ENCODE measurements at places on chromosomes 6 and 20. TPM values are rescaled to one million over a fixed set of nuclear protein-coding genes. Genes with fewer than 3 reads are reported as not detected.
A peak's percentile ranks its signal among the peaks of the same experiment; 100 is the strongest.

- peak; percentile 92 for DNase-seq
These were observed 15.7 kb downstream of the NRSN2 start for GRCh38 chr20:362271-363254.

The CTAGE9 gene
- total RNA-seq = not detected

DNA sequence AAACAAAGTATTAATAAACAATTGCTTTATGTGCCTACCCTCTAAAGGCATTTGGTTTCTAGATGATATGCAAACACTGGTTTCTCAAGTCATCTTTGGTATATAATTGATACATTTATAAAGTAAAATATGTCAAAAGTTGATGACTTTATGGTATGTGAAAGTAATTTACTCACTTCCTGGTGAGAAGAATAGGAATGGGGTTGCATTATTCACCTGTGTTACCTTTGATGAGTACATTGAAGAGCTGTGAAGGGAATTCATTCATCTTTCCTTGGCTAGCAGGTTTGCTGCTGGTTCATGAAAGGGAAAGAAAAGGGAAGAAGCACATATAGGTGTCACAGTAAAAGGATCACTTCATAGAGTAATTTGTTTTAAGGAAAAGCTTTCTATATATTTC, 20.4 kb downstream of the RNF217 start:
- DNase-seq = no peak

DNA sequence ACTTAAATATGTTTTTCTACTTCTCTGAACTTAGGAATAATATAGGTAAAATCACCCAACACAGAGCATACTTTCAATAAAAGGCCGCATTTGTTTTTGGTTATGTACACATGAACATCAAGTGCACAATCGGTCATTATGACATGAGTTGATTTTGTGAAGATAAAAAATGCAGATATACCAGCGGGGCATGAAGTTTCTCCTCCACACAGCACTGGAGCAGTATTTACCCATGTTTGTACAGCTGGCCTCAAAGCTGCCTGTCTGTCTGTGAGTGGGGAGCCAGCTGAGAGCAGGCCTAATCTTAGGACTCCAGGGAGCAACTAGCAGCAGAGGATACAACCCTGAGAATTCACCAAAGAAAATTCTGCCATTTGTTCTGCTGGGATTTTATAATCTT, 206.5 kb downstream of the TPBG start:
- DNase-seq = no peak

DNA sequence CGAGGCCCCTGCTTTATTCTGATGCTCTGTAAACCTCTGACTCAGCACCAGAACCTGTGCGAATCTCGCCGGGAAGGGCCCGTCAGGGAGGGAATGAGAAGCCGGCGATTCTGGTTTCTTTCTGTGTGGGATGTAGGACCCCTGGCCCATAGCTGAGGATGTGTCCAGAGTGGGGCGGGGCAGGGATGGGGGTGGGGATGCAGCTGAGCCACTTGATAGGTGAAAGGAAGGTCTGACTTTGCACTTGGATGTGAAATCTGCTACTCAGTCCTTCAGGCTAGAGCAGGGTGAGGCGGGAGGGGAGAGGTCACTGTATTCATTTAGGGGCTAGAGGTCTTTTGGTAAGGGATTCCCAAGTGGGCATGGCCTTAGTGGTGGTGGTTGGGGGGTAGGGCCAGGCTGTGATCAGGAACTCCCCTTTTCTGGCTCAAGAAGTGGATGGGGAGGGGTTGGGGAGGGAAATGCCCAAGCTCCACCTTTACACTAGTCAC, 2.3 kb downstream of the TOX2 start:
- no peak for DNase-seq

The GRM1 gene
- not detected for total RNA-seq

- DNase-seq = no peak
These were observed 414.3 kb downstream of the CDKAL1 start for GRCh38 chr6:20948556-20948955.

DNA sequence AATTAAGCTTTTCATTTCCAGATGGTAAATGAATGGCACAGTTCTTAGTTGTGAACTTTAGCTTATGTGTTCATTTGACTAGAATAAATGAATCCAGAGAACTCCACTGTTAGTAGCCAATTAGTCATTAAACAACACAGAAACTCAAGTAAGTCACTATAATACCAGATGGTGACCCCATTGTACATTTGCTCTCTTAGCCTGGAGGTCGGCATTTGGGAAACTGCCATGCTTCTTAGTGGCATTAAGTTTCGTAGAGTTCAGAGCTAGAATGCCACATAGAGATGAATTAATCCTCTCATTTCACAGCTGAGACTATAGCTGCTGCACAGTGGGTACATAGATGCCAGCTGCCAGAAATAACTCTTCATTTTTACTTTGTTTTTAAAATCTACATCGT, 10.8 kb upstream of the DTNBP1 start:
- no peak for DNase-seq

The BNIP5 gene
- not detected for total RNA-seq

The CST1 gene
- total RNA-seq = not detected

The TMEM244 gene
- total RNA-seq = not detected

GRCh38 chr6:83199863-83200225, 6.7 kb downstream of the RWDD2A start:
- DNase-seq = no peak

The CLVS2 gene
- not detected for total RNA-seq

DNA sequence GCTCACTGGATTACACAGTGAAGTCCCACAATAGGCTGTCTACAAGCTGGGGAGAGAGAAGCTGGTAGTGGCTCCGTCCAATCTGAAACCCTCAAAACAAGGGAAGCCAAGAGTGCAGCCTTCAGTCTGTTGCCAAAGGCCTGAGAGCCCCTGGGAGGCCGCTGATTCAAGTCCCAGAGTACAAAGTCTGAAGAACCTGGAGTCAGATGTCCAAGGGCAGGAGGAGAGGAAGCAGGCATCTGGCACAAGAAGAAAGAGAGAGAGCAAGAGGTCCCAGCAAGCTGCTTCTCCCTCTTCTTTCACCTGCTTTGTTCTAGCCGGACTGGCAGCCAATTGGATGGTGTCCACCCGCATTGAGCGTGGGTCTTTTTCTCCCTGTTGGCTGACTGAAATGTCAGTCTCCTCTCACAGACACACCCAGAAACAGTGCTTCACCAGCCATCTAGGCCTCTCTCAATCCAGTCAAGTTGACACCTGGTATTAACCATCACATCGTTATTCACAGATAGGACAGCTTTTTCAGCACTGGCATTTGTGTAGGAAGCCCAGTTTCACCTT, 51.2 kb downstream of the CRYBG1 start:
- DNase-seq = no peak

- DNase-seq = no peak
These were observed 47.7 kb upstream of the RNF182 start for GRCh38 chr6:13877051-13877450.

DNA sequence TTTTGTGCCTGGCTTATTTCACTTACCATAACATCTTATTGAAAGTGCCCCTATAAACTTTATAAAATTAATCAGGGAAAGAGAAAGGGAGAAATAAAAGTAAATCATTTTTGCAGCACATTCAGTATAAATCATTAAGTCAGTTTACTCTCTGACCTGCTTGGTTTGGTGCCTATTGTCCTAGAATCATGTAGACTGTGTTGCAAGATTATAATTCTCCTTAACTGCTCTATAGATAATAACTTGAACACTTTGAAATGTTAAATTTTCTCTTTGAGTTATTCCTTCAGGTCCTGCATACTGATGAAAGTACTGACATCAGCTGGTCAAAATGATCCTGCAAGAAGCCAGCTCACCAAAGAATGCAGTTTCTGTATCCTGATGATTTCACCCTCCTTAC, 969.6 kb upstream of the GJE1 start:
- DNase-seq = no peak

The MLN gene
- not detected for total RNA-seq

GRCh38 chr6:145289573-145289972, 445.7 kb downstream of the EPM2A start:
- DNase-seq = no peak

DNA sequence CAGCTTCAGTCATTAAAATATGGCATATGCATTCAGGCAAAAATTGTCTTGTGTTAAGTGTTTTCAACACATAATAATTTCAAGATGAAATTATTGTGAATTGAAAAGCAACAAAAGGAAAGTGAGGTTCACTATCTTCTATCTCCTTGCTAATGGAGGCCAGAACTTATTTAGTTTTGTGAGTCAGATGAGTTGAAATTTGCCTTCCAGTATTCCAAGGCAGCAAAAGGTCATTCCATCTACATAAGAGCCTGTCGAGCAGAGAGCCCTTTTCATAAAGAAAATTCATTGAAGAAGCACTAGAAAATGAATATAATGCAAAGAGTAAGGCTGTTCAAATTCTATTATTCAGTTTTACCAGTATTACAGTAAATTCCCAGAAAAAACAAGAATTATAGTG, 274.3 kb downstream of the PLCB1 start:
- DNase-seq = no peak

The C6orf141 gene
- total RNA-seq = 1.7 TPM

DNA sequence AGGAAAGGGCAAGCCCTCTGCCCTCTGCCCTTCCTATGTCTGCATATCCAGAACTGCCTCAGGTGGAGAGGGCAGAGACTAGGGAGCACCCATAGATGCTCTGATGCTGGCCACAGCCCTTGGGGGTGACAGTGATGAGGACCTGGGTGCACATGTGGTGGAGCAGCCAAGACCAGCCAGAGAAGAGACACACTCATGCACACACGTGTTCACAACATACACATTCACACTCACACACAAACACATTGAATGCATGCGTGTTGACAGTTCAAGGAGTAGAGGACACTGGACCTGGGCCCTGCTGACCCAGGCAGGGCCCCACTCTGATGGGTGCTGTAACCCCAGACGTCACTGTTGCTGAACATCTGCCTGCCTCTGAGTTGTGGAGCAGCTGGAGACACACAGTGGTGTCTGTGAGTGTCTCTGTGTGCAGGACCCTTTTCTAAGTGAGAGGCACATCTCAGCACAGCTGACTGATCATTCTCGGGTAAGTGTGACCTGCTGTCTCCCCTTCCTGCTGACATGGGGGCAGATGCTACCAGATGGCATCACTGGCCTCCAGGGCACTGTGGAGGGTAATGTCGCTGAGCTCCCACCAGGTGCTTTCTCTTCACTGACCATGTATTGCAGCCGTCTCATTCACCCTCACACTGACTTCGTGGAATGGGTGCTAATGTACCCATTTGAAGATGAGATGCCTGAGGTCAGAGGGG, 30.1 kb upstream of the MAS1L start:
- no peak for DNase-seq

- DNase-seq = peak; percentile 96
These were observed 16.1 kb upstream of the CCN6 start for GRCh38 chr6:112037783-112038216.

- DNase-seq = no peak
These were observed 152.3 kb upstream of the JAG1 start for GRCh38 chr20:10826111-10826510.

GRCh38 chr20:13008761-13009681, at the start of gene SPTLC3:
TSS of gene SPTLC3 (plus strand) at chr20:13008972. CDS start at chr20:13009268, 296 bp downstream.
- peak; percentile 80 for DNase-seq

GRCh38 chr6:107524626-107525025, 34.7 kb downstream of the SOBP start:
- DNase-seq = no peak

- no peak for DNase-seq
These were observed 32.1 kb downstream of the PREX1 start for GRCh38 chr20:48795732-48796131.

GRCh38 chr20:15927893-15928650, 645.2 kb downstream of the KIF16B start:
- DNase-seq = no peak

The AIF1 gene
- 68.7 TPM for total RNA-seq

- DNase-seq = no peak
These were observed 1.3 kb downstream of the SIRPB1 start for GRCh38 chr20:1618479-1618878.

GRCh38 chr6:34095741-34096140, 50.1 kb downstream of the GRM4 start:
- DNase-seq = no peak

DNA sequence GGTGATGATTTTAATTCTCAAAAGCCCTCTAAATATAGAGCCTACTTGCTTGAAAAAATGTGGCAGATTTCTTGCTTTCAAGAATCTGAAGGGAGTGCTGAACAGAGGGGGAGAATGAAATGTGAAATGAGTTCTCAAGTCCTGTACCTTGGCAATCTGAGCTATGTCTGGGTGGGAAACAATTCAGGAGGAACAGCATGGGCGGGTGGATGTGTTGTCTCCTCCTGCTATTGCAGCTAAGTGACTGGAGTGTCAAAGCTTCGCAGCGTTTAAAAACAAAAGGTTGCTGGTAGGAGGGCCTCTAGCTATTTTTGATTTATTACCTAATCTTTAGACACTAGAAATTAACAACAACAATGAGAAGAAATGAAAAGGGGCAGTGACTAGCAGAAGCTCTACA, 102.5 kb upstream of the ARG1 start:
- no peak for DNase-seq

DNA sequence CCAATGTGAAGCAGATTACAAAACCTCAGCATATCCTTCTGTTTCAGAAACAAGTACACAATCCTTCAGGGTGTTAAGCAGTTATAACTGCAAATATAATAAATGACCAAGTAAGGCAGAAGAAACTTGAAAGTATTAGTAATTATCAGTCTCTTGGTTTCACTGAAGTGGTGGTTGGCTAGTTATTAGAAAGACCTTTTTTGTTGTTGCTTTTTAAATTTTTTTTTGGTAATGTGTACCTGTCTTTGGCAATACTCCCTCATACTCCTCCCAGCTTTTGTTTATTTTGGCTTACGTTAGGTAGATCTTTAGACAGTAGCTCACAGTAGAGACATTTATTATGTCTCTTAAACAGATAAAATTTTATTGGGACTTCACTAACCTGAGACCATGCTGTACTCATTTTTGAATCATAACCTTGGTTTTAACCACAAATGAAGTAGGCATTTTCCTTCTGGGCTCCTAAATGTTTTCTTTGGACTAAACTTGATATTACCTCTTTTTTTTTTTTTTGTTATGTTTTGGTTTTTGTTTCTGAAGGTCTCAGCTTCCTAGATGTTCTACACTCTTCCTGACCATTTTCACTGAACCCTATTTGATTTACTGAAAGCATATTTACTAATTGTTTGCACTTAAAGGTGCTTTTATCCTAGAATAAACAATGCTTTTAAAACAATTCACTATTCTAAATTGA, 6.4 kb downstream of the CD2AP start:
- no peak for DNase-seq

The DOK5 gene
- total RNA-seq = 4.4 TPM

Data from posterior vena cava (tissue), 2 donors.